Activated CD4-positive, alpha-beta T cell treated with anti-CD3 and anti-CD28 coated beads, Interleukin-2, amount 50 U/mL, for 24 hours (primary cell): ENCODE measurements at places on chromosomes 16 and 17.
A peak's percentile ranks its signal among the peaks of the same experiment; 100 is the strongest.

GRCh38 chr16:1011316-1012082 is 29.9 kb downstream of the SOX8 start:
- DNase-seq, result no peak

DNA sequence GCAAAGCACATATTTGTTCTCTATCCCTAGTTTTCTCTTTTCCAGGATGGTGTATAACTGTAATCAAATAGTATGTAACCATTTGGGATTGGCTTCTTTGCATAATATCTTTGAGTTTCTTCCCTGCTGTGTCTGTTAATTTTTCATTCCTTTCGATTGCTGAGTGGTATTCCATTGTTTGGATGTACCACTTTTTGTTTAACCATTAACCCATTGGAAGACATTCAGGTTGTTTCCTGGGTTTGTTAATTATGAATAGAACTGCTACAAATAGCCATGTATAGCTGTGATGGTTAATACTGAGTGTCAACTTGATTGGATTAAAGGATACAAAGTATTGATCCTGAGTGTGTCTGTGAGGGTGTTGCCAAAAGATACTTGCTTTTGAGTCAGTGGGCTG is 4.6 kb upstream of the SLFN13 start:
- no peak for DNase-seq

GRCh38 chr17:27157898-27158297 is 136.0 kb upstream of the WSB1 start:
- no peak for DNase-seq

DNA sequence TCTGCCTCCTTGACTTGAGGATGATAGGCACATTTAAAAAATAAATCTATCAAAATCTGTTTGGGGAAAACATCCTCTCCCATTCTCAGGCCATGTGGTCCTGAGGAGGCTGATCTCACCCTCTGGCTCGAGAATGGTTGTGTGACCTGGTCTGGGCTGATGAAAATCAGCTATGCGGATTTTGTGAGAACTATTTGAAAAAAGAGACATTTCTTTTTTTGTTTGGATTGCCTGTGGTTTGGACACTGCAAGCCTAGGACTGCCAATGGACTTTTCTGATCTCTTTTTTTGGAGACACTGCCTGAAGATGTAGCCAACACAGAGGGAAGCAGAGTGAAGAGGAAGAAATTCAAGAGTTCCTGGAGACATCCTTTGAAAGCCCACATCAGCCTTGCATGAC is 145.9 kb downstream of the HS3ST3B1 start:
- DNase-seq, result no peak

- DNase-seq, result no peak
Measured at GRCh38 chr17:1460233-1460632, 4.2 kb upstream of the CRK start.

GRCh38 chr16:23152386-23153178 is 3.3 kb upstream of the USP31 start:
- no peak for DNase-seq

GRCh38 chr17:62085511-62086408 is 20.7 kb upstream of the MED13 start:
- DNase-seq, result no peak

DNA sequence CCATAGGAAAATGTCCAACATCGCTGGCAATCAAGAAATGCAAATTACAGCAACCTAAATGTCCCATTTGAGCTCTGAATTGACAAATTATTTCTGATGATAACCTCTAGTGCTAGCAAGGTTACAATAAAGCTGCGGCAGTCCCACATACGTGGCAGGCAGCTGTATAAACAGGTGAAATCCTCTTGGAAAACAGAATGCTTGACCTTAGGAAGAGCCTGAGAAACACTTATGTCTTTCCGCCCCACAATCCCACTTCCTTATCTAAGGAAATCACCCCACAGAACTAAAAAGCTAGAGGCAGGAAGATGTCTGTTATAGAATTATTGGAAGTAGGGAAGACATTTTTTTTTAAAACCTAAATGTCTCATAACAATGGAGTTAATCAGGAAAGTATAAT is 154.3 kb downstream of the KATNIP start:
- DNase-seq, result no peak

DNA sequence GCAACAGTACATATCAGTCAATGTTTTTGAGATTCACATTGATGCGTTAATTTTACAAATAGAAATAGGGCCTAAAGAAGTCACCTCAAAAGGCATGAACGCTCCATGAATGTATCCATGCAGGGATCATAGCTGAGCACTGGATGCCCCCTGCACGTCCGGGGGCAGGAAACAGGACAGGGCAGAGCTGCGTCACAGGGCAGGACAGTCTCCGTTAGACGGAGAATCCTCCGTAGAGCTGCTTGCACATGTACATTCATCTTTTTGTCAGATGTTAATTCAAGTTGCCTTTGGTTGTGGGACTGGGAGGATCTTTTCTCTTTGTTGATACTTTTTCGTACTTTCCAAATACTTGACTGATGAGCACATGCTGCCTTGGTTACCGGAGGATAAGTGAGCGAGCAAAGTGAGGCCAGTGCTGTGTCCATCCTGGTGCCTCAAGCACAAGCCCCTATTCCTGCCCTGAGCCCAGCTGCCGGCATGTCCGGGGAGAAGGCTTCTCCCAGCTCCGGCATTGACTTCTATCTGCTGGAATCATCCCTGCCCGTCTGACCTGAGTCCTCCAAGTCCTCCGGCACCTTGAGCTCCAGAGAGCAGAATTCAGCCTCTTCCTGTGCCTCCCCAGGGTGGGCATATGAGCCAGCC is 15.0 kb downstream of the GAA start:
- DNase-seq, result no peak

- DNase-seq, result no peak
Measured at GRCh38 chr17:2985318-2985717, 78.1 kb downstream of the OR1D5 start.

- no peak for DNase-seq
Measured at GRCh38 chr16:74485916-74486315, 64.6 kb upstream of the CLEC18B start.

- no peak for DNase-seq
Measured at GRCh38 chr16:2468233-2468724, 2.8 kb upstream of the NTN3 start.

DNA sequence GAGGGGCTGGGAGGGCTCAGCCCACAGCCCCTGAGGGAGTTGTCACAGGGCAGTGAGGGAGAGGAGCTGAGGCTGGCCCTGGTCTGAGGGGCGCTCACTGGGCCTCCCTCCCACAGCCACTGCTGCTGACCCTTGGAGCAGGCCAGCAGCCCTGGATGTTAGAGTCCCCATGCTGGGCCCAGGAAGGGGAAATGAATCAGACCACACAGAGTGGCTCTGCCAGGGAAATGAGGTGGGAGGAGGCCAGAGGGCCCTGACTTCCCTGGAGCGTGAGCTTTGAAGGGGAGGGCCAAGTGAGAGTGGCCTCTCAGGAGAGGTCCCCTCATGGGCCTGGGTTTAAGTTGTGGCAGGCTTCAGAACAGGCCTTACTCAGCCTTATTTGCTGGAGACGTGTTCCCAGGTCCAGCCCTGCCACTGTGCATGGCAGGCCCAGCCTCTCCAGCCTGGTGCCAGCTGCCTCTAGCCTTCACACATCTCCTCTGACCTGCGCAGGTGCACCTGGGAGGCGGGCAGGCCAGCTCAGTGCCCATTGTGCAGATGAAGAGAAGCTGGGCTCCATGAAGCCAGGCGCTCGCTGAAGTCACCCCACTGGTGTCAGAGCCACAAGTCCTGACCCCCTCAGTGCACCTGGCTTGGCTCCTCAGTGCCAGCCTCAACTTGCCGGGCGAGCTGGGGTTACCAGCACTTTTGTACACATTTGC is 15.4 kb downstream of the GPT2 start:
- no peak for DNase-seq

- DNase-seq, result peak; percentile 75
Measured at GRCh38 chr17:76268015-76268749, 3.0 kb downstream of the UBALD2 start.

DNA sequence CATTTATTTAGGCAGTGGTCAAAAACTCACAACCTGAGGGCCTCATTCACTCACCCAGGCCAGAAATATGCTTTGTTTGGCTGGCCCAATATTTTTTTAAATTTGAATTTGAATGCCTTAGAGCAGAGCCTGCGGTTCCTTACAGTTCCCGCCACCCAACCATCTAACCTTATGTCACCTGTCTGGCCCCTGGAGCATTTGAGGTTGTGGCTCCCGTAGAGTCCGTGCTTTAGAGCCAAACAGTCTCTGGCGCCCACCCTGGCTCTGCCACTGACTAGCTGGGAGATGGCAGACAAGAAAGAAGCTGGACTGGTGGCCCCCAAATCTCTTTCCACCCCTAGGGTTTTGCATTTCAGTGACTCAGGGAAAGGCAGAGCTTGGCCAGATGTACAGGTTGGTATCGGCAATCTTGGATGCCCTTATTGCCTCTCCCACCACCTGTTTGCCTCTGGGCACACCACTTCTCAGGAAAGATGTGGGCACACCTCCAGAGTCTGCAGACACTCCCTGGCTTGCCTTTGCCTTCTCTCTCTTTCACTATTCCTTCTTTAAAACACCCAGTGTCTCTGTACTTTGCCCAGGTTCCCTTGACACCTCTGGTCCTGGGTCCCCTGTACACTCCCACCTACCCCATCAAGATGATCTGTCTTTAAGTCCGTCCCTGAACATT is 1.9 kb upstream of the MAP3K14 start:
- DNase-seq, result no peak

GRCh38 chr16:71460941-71461340 is 1.1 kb downstream of the ZNF23 start:
- DNase-seq, result no peak

DNA sequence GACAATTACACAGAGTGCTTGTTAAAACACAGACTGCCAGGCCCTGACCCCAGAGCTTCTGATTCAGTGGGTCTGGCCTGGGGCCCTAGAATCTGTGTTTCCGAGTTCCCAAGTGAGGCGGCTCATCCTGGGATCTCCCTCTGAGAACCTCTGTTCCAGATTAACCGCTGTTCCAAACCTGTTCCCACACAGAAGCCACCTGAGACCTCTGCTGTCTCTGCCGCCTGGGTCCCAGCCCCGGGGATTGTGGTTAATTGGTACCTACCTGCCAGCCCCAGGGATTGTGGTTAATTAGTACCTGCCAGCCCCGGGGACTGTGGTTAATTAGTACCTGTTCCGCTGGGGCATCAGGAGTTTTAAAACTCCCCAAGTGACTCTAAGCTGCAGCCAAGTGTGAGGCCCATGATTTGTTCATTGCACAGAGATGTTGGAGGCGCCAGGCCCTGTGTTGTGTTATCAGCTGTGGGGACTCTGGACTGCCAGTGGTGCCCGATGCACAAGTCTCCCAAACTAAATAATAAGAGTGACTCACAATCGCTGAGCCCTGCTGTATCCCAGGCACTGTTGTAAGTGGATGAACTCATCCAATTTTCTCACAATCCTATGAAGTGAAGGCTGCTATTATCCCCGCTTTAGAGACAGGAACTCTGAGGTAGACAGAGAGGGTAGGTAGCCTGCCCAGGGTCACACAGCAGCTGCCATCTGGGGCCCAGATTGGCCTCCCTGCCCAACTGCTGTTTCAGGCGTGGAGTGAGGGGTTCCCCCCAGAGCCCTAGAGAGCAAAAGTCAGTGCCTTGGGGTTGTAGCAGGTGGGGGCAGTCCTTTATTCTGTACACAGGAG is 219.7 kb downstream of the IRF8 start:
- no peak for DNase-seq

- DNase-seq, result no peak
Measured at GRCh38 chr16:72241930-72242329, 70.0 kb upstream of the PMFBP1 start.

DNA sequence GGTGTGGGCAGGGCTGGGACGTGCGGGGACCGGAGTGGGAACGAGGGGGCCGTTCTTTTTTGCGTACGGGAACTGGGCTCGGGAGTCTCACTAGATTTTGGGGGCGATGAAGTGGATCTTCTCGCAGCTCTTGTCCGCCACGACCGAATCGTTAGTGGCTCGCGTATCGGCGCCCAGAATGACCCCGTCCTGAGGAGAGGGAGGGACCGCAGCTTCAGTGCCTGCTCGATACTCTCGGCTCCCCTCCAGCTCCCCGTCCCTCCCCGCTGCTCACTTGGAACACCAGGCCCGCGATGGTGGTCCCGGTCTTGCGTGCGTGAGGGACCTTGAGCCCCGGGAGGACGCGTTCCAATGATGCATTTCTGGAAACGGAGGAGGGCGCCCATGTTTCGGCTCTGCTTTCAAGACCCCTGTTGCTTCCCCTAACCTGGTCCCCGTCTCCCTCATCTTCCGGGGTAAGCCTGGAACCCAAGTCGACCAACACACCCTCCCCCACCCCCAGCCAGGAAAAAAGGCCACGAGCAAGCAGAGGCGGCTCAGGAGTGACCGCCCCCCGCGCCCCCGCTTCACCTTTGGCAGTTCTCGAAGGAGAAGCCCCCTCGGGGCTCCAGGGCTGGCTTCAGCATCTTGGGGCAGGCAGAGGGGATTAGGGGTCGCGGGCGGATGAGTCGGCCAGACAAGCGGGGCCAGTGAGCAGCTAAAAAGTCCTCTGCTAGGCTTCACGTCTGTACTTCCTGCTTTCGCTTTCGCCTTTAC is at the start of gene PSMB10:
Gene PSMB10, minus strand, starts transcription at position 727 of the 756 bp plus-strand sequence. Its CDS starts 101 bp downstream, at position 626.
- DNase-seq, result peak; percentile 53

DNA sequence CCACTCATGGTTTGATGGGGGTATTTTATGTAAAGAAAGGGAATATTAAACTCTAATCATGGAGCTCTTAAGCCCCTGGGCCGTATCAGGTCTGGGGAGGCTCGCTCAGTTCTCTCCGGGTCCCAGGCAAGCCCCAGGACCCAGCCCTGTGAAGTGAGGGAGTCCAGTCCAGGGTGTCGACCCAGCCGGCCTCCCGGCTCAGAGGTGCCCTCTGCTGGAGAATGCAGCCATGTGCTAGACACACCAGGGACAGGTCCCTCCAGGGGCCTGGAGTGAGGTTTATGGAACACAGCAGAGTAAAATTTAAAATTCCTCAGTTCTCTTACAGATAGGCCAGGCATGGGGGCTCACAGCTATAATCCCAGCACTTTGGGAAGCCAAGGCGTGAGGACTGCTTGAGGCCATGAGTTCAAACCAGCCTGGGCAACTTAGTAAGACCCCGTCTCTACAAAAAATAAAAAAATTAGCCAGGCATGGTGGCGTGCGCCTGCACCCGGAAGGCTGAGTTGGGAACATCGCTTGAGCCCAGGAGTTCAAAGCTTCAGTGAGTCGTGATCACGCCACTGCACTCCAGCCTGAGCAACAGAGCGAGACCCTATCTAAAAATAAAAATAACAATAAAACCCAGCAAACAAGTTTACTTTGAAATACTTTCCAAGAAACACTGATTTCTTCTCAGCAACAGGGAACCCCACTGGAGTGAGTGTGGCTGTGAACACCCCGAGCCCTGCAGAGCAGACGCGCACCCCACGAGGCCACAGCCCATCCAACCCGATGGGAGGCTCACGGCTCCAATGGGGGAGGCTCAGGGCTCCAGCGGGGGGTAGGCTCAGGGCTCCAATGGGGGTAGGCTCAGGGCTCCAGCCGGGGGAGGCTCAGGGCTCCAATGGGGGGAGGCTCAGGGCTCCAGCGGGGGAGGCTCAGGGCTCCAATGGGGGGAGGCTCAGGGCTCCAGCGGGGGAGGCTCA is 72.2 kb downstream of the ZNF778 start:
- DNase-seq, result peak; percentile 52
